Central memory CD8-positive, alpha-beta T cell (primary cell): ENCODE measurements at places on chromosomes 7 and 10.

GRCh38 chr7:83985821-83986220 lies 208.8 kb downstream of the SEMA3A start:
- no peak for DNase-seq

DNA sequence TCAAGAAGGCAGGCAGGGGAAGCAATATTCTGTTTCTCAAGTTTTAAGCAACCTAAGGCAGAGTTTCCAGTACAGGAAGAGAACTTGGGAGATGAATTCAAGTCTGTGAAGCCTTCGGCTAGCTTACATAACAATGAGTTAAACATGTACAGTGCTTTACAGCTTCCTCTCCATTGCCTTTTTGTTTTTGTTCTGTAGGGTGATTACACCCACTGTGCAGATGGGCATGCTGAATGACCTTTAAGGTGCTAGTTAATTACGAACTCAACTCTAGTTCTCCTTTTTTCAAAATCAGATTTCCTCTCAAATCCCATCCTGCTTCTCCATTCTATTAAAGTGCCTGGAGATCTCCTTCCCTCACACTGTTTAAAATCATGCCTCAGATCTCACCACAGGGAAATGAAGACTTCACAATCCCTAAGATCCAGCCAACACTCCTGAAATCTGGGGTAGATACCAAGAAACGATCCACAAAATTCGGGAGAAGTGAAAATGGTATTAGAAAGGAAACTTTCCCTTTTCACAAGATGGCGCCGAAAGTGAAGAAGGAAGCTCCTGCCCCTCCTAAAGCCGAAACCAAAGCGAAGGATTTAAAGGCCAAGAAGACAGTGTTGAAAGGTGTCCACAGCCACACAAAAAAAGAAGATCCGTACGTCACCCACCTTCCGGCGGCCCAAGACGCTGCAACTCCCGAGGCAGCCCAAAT lies 16.8 kb upstream of the MSMB start:
- DNase-seq, result no peak

- no peak for DNase-seq
These were observed 76.4 kb downstream of the LARP4B start for GRCh38 chr10:855079-855478.

DNA sequence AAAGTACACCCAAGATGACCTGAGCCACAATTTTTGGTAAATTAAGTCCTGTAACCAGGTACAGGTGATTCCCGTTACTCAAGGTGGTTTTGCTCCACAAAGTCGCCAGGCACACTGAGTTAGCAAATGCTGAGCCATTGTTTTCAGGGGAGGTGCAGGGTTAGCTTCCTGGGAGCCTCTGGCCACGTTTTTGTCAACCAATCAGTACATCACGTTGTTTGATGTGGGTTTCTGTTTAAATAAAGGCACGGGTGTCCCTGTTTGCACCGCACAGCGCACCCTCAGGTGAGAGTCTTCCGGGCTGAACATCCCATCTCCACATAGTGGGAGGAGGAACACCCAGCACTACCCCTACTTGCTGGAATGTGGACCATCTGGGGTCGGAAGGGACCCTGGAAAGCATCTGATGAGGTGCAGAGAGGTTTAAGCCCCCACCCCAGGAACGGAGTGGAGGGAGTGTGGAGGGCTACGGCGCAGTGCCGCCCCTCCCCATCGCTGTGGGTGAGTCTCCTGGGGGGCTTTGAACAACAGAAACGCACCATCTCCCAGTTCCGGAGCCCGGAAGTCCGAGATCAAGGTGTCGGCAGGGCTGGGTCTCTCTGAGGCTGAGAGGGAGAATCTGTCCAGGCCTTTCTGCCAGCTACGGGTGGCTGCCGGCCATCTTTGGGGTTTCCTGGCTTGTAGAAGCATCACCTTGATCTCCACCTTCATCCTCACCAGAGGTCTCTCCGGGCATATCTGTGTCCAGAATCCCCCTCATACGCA lies 42.5 kb downstream of the PRKAG2 start:
- DNase-seq, result no peak

DNA sequence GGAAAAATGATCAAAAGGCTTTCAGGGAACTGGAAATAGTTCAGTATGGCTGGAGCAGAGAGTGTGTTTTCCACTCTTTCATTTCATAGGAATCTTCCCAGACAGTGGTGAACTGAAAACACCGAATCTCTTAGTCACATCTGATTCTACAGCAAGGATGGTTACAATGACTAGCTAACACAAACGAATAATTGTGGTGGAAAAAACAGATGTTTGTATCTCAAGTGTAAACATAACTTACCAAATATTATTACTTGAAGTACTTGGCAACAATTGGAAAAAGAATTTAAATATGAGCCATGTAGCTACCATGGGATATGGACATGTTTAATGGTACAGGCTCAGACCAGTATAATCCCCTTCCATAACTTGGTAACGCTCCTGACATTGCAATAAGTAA lies 21.1 kb upstream of the BPGM start:
- no peak for DNase-seq

GRCh38 chr10:123535386-123535785 lies 130.8 kb upstream of the GPR26 start:
- no peak for DNase-seq

GRCh38 chr7:437329-438251 lies 82.1 kb downstream of the PDGFA start:
- DNase-seq, result no peak

GRCh38 chr7:1514407-1514806 lies 10.2 kb upstream of the INTS1 start:
- no peak for DNase-seq

GRCh38 chr7:28830846-28831245 lies 127.3 kb downstream of the TRIL start:
- DNase-seq, result no peak

GRCh38 chr7:41255716-41256115 lies 447.2 kb downstream of the INHBA start:
- DNase-seq, result no peak

DNA sequence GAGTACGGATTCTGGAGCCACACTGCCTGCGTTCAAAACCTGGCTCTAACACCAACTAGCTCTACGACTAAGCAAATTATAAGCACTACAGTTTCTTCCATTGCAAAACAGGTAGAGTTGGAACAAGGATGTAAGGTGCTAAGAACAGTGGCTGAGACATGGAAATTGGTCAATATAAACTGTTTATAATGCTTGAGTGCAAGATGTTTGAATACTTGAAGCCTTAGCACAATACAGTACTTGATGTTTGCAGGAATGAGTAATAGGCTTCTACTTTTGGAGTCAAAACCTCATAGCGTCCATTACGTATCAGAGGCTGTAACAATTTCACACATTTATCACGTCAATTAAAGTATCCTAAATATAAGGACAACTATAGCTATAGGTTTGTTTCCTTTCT lies 6.9 kb downstream of the NT5C2 start:
- no peak for DNase-seq

DNA sequence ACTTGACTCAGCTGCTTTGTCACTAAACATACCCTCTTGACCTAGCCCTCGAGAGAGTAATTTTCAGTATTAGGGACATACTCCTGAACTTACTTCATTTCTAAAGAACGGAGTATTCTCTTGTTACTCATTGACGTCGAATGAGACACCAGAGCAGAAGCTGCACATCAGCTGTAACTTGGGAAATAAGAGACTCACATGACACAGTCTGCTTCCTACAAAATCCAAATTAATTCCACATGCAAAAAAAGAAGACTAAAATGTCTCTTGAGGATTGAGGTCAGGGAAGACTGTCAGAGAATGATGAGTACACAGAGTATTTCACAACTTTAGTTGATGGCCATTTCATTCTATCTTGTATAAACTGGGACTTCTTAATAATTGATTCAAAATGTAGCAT lies 114.7 kb upstream of the EGFR start:
- DNase-seq, result no peak

GRCh38 chr7:41817386-41817785 lies 114.5 kb upstream of the INHBA start:
- DNase-seq, result no peak

- DNase-seq, result no peak
These were observed 134.9 kb downstream of the BICC1 start for GRCh38 chr10:58647376-58648112.

DNA sequence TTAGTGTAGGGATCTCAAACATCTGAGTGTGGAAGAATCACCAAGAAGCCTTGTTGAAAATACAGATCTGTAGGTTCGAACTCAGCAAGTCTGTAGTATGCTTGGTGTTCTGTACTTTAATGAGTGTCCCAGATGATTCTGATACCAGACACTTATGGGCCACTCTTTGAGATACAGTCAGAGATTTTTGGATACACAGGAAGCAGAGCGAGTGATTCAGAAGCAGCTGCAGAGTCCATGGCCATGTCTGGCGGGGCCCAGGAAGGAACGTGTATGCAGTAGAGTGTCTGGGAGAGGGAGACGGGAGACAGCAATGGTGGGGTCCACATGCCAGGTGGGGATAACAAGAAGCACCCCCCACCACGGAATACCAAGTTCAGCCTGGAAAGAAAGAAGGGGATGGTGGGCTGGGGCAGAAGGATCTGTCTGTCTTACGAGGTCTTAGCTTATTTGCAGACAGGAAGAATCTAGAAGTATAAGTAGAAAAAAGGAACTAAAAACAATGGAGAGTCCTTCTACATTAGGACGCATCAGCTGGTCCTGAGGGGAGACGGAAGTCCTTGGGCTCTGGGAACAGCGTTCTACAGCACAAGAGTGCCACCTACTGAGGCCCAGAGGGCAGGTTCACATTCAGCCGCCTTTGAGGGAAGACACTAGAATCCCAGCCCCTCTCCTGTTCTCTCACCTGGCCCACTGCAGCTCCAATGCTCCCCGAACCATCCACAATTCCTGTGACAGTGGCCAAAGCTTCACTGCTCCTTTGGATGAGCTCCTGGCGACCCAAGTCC lies 55.4 kb downstream of the SLC37A3 start:
- DNase-seq, result no peak

GRCh38 chr10:79944428-79945395 lies 4.2 kb downstream of the SFTPD start:
- no peak for DNase-seq

GRCh38 chr7:44074349-44074695 lies 8.0 kb downstream of the POLM start:
- DNase-seq, result no peak

GRCh38 chr7:112908086-112908485 lies 117.9 kb upstream of the TMEM168 start:
- DNase-seq, result no peak

- no peak for DNase-seq
These were observed 145.8 kb upstream of the BET1 start for GRCh38 chr7:94149789-94150545.

GRCh38 chr7:14501436-14501835 lies 401.1 kb downstream of the DGKB start:
- no peak for DNase-seq

DNA sequence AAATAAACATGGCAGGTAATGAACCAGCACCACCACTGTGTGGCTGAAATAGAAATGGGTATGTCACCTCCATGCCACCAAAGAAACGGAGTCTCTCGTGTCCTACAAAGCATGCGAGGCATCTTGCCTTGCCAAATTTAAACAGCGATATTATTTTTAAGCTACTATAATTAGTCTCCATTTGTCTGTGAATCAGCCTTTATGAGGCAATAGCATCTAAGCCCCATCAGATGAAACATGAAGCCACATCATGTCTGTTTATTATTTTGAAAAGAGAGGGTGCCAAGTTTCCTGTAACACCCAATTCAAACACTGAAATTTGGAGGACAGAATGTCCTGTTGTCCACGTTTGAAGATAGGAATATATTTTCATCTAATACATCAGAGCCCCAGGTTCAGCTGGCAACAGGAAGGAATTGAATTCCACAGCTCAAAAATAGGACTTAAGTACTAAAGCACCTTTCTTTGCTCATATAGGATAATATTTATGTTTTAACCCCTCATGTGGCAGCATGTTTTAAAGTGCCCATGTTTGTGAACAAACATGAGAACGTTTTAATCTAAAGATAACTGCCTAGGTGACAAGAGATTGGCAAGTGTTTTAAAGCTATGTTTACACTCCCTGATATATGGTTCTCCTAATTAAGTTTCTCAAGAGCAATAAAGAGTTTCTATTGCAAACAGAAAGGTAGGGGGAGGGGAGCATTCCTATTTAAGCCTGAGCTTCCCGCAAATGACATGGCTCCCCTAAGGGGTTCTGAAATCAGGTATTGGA lies 86.8 kb downstream of the SORBS1 start:
- no peak for DNase-seq

DNA sequence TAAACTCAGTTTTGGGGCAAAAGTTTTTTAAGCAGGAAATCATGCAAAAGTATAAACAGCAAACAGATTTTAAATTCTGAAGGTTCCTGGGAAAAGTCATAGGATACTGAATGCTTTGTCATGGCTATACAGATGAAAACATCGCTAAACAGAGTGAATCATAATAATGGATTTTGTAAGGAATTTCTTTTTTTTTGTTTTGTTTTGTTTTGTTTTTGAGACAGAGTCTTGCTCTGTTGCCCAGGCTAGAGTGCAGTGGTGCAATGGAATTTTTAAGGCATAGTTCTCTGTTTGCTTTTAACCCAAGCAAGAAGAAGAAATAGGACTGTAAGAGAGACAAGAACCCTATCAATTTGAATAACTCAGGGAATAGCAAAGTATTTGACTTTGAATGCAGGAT lies 285.3 kb downstream of the NRG3 start:
- DNase-seq, result no peak

DNA sequence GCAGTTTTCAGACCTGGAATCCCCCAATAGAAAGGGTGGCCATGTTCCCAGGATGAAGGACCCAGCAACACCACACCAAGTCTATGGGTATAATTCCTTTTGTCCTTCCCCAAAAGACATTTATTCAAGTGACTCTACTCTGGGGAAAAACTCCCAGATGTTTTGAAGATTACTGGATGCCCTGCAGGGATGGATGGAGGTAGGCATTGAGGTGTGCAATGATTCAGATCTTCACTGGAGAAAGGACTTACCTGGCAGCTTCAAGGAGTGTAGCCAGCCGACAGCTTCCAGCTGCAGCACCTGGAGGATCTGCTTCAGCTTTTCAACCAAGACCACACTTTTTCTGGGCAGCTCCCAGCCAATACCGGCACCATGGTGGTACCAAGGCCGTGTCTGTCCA lies 172.0 kb downstream of the BAMBI start:
- no peak for DNase-seq

DNA sequence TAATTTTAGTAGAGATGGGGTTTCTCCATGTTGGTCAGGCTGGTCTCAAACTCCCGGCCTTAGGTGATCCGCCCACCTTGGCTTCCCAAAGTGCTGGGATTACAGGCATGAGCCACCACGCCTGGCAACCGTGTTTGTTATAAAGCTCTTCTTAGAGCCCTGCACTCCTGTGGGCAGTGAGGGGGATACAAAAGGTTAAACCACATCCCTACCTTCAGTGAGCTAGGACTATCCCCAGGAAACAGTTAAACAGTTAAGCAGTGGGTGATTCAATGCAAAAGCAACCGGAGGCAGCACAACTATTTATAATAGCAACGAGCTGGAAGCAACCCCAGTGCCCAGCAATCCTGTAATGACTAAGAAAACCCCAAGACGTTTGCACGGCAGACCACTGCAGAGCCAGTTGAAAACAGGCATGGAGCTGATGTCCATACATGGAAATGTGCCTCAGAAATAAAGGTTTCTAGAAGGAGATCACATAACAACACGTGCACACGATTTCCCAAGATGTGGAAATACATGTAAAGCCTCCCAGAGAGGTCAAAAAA lies 107.2 kb upstream of the LYZL2 start:
- no peak for DNase-seq

GRCh38 chr10:80709866-80710265 lies 172.2 kb downstream of the SH2D4B start:
- no peak for DNase-seq
